ENCODE measurements at places on chromosomes 13 and 19. TPM values are rescaled to one million over a fixed set of nuclear protein-coding genes. Genes with fewer than 3 reads are reported as not detected.

NUMBL gene
- total RNA-seq = 9.2 TPM

ANKLE1 gene
- 8.6 TPM for total RNA-seq

B3GNT3 gene
- 0.19 TPM for total RNA-seq

ACP7 gene
- not detected for total RNA-seq

ATP8B3 gene
- 6.1 TPM for total RNA-seq

CEACAM21 gene
- 32.2 TPM for total RNA-seq
